ENCODE measurements at places on chromosomes 4 and X.

- peak; percentile 68 for DNase-seq
These were observed 69.3 kb downstream of the SH3RF1 start for GRCh38 chr4:169201222-169202144.

- no peak for DNase-seq
These were observed 20.0 kb downstream of the MID2 start for GRCh38 chrX:107845625-107846024.

GRCh38 chr4:37452952-37453280 is 208.4 kb downstream of the NWD2 start:
- peak; percentile 49 for DNase-seq

- DNase-seq: no peak
These were observed 348.2 kb downstream of the FBXW7 start for GRCh38 chr4:152187693-152188092.

- no peak for DNase-seq
These were observed 32.9 kb upstream of the SH3D19 start for GRCh38 chr4:151358266-151358665.

- DNase-seq: no peak
These were observed 252.6 kb upstream of the MAD2L1 start for GRCh38 chr4:120319046-120319767.

GRCh38 chrX:134908356-134908755 is 82.4 kb upstream of the SMIM10 start:
- DNase-seq: no peak

GRCh38 chr4:37803348-37803973 is 23.0 kb upstream of the PGM2 start:
- DNase-seq: peak; percentile 76

DNA sequence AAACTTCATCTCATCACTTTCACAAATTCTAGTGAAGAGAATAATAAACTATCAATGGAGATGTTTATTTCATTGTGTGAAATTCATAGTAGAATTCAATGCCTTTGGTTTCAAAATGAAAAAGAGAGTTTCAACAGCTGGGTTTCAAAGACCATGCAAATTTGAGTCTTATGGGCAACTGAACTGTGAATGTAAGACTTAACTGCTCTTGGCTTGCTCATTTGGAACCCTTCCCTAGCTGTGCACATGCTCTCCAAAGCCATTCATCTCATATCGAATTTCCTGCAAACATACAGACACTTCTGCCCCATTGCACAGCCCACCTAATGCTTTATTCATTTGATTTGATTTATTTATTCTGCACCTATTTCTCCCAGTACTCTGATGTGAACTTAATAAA is 154.5 kb downstream of the GRXCR1 start:
- DNase-seq: no peak

DNA sequence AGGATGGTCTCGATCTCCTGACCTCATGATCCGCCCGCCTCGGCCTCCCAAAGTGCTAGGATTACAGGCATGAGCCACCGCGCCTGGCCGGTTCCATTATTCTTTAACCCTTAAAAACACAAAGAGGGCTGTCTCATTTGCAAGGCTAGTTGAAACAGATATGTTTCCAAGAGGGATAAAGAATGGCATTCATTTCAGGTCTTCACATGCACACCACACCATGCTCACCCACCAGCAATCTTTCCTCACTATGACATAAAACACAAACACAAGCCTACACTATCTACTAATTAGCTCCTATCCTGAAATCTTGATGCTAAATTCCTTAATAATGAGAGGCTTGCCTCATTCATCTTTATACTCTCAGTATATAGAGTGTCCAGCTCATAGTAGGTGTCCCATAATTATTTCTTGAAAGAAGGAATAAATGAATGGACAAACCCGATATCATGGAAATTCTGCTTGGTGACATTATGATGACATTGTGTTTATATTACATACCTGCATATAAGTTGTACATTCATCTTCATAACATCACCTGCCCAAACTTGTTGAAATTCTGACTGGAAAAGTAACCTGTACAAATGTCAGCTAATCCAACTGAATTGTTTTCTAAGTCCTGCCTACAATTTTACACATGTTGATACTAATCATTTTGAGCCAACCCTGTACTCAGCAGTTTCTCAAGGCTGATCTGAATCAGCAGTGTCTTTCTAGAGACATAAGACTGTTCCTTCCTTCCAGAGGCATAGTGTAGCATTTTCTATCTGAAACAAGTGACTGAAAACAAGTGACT is 408.5 kb downstream of the KLHL13 start:
- DNase-seq: no peak

- no peak for DNase-seq
These were observed 190.6 kb downstream of the MID1IP1 start for GRCh38 chrX:38991656-38992440.

DNA sequence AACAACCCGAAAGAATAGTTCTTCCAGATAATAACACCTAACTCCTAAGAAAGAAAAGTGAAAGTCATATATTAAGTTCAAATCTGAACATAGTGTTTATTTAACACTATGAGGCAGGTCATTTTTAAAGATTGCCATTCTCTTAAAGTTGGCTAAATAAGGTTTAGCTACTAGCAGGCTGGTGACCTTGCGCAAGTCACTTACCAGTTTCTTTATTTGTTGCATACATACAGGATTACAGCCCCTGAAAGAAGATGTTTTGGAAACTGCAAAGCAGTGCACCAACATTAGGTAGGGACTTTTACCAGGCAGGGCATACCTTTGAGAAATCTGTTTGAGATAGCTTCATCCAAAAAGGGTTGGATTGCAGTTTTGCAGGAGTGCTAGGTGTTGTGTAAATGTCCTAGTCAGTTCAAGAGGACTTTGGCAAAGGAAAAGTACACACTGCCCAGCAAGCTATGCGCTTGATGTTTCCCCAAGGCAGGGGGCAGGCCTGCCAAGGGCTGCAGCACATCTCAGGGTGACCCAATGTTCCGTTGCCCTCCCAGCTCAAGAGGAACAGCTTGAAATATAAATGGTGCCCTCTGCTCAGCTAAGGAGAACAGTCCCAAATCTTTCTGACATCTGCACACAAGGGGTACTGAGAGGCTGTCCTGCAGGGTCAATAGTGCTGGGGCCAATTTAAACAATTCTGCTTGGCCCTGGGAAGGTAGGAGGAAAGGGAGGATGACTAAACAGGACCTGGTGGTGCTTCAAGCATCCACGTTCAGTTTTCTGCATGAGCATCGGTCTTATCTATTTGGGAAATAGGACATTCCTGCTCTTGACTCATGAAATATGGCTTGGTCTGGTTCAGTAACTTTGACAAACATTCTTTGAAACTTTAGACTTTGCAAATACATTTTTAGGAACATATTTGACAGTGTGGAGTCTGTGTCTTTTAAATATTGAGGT is 130.8 kb downstream of the COL4A6 start:
- DNase-seq: no peak

DNA sequence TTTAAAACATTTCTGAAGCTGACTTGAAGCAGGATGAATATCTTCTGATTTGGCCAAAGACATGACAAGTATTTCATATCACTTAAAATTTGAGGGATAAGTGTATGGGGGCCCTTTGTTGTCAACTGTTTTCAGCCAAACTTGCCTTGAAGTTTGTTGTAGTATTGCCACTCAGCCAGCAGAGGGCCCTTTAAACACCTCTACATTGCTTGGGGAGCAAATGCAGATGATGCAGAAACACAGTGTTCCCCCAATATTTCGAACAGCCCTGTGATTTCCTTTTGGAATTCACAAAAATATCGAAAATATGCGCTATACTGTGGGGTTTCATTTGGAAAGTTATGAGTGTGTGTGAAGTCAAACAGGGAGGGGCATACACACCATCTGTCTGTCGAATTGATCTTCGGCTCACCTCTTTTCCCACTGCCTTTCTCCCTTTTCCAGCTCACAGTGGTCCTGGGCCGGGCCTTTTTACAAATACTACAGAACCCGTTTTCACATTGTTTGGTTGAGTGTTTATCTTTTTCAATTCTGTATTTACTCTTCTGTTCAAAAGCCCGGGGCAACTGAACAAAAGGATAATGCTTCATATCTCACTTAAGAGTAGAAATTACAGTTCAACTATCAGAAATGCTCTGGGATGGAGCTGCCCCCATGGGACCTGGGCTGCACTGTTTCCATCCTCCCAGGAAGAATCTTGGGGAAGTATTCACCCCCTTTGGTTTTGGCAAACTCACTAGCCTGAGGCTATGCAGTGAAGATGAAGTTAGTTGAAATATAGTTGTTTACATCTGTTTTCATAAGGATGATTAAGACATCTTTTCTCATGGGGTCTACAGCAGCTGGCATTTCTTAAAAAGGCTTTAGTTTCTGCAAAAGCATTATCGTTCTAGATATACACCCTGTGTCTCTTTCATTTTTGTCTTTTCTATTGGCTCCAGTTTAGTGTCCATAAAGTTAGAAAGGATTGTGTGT is 137.6 kb downstream of the EGF start:
- peak; percentile 48 for DNase-seq

DNA sequence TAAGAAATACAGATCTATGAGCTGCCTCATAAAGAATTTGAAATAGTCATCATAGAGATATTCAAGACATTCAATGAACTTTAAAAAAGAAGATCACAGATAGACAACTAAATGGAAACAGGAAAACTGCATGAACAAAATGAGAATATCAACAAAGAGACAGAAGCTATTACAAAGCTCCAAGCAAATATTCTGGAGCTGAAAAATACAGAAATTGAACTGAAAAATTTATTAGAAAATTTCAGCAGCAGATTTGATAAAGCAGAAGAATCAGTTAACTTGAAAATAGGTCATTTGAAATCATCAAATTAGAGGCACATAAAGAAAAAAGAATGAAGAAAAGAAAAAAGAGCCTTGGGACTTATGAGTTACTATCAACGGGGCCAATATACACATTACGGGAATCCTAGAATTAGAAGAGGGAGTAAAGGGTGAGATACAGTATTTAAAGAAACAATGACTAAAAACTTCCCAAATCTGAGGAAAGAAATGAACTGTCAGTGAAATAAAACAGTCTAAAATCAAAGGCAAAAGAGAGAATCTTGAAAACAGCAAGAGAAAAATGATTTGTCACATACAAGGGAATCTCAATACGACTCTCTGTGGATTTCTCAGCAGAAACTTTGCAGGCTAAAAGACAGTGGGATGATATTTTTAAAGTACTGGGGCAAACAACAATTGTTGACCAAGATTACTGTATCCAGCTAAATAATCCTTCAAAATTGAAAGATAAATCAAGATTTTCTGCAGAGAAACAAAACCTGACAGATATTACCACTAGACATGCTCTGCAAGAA is 641.6 kb downstream of the ANKRD50 start:
- DNase-seq: no peak

GRCh38 chrX:3191796-3192195 is 150.5 kb downstream of the ARSF start:
- DNase-seq: no peak

DNA sequence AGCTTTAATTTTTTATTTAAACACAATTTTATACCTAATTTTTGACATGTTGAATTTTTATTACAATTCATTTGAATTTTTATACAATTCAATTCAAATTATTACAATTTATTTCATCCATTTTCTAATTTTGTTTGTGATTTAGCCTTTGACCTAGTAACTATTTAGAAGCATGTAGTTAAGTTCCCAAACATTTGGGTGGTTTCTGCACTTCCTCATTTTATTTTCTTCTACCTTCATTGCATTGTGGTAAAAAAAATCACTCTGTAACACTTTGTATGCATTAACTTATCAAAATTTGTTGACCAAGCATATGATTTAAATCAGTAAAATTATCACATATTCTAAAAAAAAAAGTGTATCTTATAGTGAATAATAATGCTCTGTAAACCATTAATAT is 928.9 kb downstream of the ARAP2 start:
- DNase-seq: no peak

- DNase-seq: no peak
These were observed 59.8 kb downstream of the ARSJ start for GRCh38 chr4:113919611-113920010.

DNA sequence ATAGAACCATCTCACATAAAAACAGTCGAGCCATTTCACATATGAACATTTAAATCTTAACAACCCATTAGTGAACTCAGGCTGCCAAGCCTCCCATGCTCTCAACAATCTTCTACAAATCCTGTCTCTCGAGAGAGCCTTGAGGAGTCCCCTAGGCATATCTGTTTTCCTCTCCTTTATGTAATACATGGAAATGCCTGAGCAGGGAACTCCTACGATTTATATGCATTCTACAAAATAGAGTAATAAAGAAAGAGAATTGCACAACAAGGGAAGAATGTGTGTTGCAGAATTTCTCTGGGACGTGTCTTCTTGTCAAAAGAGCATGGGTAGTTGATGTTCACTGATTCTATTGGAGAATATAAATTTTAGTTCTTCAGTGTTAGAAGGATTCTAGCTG is 101.8 kb upstream of the VCX2 start:
- DNase-seq: no peak

- DNase-seq: no peak
These were observed 12.9 kb upstream of the HSFX1 start for GRCh38 chrX:149760965-149761364.

DNA sequence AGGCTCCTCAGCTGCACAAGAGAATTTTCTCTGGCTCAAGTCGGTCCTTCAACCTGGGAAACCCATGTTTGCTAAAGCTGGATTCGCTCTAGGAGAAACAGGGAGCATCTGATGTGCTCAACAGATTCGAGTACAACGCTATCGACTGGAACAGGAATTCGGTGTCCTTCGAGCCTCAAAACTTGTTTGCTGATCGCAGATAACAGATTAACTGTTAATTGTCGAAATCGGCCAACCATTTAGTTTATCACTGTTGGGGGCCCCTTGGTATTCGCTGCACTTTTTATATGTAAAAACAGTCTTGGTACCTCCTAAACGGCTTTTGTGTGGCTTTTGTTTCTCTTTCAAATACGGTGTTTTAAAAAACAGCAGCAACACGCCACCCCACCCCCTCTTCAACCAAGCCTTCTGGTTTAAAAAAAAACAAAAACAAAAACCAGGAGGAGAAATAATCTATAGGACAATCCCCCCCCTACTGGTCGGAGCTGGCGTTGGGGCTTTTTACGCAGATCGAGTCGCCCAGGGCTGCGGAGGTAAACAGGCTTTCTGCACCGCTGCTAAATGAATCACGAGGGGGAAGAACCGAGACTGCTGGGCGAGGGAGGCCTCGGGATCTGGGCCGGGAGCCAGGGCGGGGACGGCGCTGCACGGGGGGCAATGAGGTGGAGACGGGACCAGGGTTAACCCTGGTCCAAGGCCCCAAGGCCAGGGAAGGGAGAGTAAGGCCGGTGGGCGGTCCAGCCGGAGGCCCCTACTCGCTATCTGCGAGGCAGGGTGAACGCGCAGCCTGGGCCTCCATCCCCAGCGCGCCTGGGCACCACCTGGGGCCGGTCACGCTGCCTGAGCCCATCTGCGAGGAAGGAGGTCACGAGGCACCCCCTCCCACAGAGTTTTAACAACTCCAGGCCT is 71.7 kb upstream of the BCOR start:
- peak; percentile 84 for DNase-seq

GRCh38 chrX:6266041-6266440 is 37.4 kb upstream of the NLGN4X start:
- DNase-seq: no peak

- DNase-seq: no peak
These were observed 836.0 kb downstream of the TRIML1 start for GRCh38 chr4:188975271-188975670.

Data from lung (tissue), 17 donors.